ENCODE measurements at places on chromosomes 6 and 20.

GRCh38 chr20:49526056-49526455 lies 41.9 kb downstream of the PTGIS start:
- DNase-seq = no peak

DNA sequence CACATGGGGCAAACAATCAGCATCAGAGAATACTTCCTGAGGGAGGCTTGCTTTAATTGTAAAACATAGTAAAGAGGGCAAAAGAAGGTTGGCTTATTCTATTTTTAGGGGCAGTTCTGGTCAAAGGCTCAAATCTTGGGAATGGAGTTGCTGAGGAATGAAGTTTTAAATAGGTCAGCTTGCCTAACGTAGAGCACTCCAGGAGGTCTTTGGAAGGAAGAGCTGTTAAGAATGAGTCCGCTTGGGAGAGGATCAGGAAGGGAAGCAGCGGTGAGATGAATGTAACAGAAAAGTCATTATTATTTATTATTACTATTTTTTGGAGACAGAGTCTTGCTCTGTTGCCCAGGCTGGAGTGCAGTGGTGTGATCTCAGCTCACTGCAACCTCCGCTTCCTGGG lies 108.7 kb downstream of the ZFAND3 start:
- DNase-seq = no peak

DNA sequence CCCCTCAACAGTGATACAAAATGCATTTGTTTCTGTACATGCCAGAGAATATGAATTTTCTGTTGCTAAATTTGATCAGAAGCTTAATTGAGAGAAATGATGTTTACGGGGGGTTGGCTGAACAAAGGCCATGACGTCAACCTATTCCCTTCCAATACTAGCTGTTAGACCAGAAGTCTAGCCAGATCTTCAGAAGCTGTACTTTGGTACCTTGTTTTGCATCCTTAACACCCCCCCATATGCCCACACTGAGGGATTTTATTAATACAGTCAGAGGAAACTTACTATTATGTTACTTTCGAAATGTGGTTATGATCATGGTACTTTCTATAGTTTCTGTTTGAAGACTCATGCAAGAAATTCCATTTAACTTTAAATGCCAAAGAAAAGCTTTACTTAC lies 3.1 kb downstream of the NCOA7 start:
- DNase-seq = no peak

- no peak for DNase-seq
These were observed 102.6 kb upstream of the TNFAIP3 start for GRCh38 chr6:137764464-137764863.

- no peak for DNase-seq
These were observed 395.9 kb downstream of the PREX1 start for GRCh38 chr20:48431653-48432493.

DNA sequence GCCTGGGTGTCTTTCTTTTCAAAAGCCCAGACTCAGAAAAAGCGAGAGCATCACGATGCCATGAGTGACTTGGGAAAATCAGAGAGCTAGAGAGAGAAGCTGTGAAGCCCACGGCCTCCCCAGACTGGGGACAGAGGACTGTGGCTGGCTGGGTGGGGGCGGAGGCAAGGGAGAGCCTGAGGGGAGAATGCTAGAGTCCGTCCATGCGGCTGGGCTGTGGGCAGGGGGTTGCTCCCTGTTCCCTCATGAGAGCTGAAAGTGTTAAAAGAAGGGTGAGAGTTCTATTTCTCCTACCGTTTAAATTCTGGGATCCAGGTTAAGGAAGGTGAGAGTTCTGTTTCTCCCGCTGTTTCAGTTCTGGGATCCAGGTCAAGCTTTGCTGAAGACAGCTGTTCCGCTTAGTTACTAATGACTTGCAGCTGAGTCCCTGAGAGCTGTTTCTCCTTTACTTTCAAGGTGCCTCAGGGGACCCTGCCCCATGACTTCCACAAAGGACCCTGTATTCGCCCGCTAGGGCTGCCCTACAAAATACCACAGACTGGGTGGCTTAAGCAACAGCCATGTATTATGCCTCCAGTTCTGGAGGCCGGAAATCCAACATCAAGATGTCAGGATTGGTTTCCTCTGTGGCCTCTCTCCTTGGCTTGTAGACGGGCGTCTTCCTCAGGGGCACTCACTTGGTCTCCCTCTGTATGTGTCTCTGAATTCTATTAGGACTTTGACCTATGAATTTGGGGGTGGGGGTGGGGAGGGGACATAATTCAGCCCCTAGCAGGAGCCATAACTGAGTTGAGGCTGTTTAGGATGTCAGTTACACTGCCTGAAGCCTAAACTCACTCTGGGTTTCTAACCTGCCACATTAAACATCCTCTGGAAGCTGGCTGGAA lies 127.0 kb downstream of the PXDC1 start:
- no peak for DNase-seq

- peak; percentile 89 for DNase-seq
These were observed at the start of gene TFEB for GRCh38 chr6:41735427-41736185. Gene TFEB (minus strand): TSS chr6:41735608. CDS start chr6:41691213, 44,395 bp downstream.

- no peak for DNase-seq
These were observed 48.1 kb upstream of the MYL9 start for GRCh38 chr20:36493051-36493800.

Measured in stimulated activated CD8-positive, alpha-beta memory T cell treated with anti-CD3 and anti-CD28 coated beads, Interleukin-15, amount 100 ng/mL, for 1 hour (primary cell).